ENCODE measurements at places on chromosomes 3 and 15.
A peak's percentile ranks its signal among the peaks of the same experiment; 100 is the strongest.

GRCh38 chr15:27617013-27617412, 482.1 kb downstream of the OCA2 start:
- no peak for DNase-seq

DNA sequence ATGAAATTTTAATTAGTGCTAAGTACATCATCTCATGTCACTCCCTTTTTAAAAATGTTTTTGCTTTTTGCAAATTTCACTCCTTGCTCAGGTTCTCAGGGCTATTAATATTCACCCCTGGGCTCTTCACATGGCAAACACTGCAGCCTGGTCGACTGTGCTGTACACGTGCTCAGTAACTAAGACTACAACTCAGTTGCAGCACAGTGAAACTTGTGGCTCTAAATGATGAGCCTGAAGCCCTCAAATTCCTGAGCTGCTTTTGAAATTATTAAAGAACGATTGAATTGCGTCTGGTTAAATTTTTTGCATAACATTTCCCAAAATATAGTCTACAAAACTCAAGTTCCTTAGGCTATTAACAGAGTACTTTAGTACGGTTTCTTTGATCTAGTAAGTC, 159.3 kb upstream of the C2CD4B start:
- DNase-seq = no peak

DNA sequence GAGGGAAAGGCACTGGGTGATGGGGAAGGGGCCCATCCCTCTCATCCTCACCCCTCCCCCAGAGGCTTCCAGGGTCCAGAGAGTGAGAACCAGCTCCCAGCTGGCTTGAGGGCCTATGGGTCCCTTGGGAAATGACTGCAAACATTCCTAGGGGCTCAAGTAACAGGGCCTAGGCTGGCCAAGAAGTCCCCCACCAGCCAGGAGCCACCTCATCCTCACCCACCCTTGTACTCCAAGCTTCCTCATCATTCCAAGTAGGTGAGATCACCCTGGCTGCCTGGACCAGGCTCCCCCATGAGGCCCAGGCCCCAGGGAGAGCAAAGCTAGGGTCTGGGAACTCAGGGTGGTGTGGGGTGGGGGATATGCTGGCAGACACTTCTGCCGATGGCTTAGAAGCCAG, 14.8 kb downstream of the LOXL1 start:
- DNase-seq = no peak

- no peak for DNase-seq
Observed at GRCh38 chr15:47376190-47376589, 341.1 kb upstream of the SEMA6D start.

DNA sequence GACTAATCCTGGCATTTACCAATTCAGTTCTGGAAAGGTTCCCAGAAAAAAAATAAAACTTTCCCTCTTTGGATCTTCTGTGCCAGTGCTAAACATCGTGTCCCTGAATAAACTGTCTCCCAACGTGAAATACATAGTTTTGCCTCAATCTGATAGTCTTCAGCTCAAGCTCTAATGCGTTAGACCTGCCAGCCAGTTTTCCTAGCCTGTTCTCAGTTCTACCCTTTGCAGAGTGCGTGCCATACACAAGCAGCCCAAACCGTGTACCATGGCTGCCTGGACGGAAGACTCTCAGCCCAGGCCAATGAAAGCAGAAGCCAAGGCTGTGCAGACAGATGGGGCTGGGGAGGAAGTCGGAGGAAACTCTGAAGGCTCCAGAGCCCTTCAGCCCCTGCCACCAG, 11.4 kb upstream of the OCA2 start:
- no peak for DNase-seq

- no peak for DNase-seq
Observed at GRCh38 chr3:197368821-197369220, 70.4 kb upstream of the DLG1 start.

- no peak for DNase-seq
Observed at GRCh38 chr15:98526094-98526493, 122.2 kb upstream of the IGF1R start.

DNA sequence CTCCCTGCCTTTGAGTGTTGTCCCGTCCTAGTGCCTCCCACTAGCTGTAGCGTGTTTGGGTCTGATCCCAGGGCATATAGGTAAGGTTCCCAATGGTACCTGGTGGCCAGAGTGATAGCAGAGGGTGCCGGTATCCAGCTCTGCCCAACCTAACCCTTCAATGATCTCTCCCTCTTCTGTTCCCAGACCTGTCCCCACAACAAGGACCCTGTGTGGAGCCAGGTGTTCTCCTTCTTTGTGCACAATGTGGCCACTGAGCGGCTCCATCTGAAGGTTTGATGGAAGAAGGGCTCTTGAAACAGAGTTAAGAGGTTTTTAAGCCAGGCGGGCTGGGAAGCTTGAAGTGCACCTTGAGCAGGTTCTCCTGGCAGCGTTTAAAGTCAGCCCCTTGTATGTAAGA, 35.5 kb downstream of the ESYT3 start:
- DNase-seq = no peak

- DNase-seq = no peak
Observed at GRCh38 chr3:182808041-182808770, 14.9 kb downstream of the ATP11B start.

DNA sequence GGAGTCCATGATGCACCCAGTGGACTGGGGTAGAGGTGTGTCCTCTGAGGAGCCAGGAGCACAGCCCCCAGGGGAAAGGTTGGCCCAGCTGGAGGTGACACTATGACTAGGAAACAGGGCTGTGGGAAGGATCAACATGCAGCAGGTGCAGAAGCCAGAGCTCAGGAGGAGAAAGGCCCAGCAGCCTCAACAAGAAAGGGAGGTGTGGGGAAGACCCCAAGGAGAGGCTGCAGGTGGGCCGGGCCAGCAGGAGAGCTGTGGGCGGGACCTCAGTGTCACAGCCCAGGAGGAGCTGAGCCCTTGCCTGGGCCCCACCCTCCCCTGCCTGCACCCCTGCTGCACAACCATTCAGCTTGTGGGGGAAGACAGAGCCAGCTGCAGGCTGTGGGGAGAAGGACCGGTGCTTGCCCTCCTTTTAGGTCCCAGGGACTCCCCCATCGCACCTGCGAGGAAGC, 18.4 kb upstream of the KLF13 start:
- DNase-seq = no peak

- DNase-seq = no peak
Observed at GRCh38 chr3:122985539-122985938, 42.0 kb downstream of the SEMA5B start.

- DNase-seq = peak; percentile 37
Observed at GRCh38 chr15:23629234-23629805, 18.3 kb downstream of the MAGEL2 start.

GRCh38 chr15:53401503-53401902, 358.0 kb downstream of the WDR72 start:
- DNase-seq = no peak

DNA sequence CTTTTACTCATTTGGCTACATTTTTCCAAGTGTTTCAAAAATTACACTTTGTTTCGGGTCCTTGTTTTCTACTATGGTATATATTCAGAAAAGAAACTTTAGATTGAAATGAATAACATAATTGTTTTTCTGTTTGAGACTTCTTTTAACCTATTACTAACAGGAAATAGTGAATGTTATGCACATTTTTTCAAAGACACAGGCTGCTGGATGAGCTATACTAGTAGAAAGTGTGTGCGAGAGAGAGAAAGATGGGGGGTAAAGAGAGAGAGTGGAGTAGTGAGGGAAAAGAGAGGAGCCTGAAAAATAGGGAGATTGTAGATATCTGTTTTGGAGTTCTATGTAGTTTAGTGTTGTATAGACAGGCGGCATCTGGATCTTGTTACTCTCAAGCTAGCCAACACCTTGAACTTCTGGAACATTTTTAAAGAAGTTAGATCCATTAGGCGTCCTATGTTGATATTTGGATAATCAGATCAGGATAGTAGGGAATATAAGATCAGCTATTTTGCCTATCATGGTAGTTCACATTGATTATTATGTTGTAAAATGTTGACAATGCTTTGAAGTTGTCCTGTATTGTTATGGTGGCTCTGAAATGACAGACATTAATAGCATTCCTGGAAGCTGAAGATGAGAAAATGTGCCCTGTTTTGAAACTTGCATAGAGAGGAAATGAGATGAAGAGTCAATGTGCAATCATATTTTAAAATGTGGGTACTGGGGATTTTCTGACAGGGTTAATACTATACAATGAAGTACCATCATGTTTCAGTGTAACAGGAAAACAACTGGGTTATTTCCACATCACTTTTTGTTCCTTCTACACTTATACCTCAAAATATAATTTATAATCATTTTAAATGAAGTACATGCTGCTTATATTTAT, 2.6 kb downstream of the RBMS3 start:
- no peak for DNase-seq

- DNase-seq = no peak
Observed at GRCh38 chr3:115418583-115418982, 204.7 kb upstream of the GAP43 start.

- no peak for DNase-seq
Observed at GRCh38 chr15:83288381-83288801, 3.9 kb upstream of the BNC1 start.

GRCh38 chr15:64026591-64026990, 19.7 kb downstream of the DAPK2 start:
- no peak for DNase-seq

- no peak for DNase-seq
Observed at GRCh38 chr15:68565726-68566125, 13.1 kb upstream of the CORO2B start.

DNA sequence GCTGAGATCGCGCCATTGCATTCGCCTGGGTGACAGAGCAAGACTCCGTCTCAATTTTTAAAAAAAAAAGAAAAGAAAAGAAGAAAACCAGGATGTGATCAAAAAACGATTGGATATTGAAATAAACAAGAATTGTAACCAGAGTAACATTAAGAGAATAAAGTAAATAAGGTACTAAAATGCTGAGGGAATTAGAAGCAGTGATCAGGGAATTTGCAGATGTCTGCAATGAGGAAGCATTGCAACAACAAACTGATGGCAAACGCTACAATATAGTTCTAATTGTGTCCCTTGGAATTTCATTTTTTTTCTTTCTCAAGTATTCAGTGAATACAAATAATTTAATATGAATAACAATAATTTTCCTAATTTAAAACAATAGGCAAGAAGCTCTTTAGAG, 1077.5 kb downstream of the TBL1XR1 start:
- DNase-seq = no peak

DNA sequence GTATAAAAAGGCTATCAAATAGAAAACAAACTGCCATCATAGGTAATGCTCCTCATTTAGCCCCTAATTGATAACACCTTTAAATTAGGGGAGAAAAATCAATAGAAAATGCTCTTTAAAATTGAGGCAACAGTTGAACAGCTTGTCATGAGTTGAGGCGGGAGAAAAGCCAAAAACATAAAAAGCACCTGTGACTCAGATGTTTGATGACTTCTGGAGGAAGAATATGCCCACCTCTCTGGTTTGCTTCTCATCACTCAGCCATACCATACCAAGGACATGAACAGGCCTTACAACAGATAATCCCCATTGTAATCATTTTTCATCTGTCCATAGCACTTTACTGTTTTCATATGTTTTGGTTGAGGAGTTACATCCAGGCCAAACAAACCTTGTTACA, 246.0 kb downstream of the MYRIP start:
- no peak for DNase-seq

- DNase-seq = no peak
Observed at GRCh38 chr15:87243474-87243873, 1013.1 kb downstream of the NTRK3 start.

GRCh38 chr3:16060358-16060852, 114.1 kb upstream of the GALNT15 start:
- no peak for DNase-seq

GRCh38 chr3:127035677-127036076, 52.8 kb downstream of the PLXNA1 start:
- peak; percentile 42 for DNase-seq

Measured in common myeloid progenitor, CD34-positive (primary cell).